Cardiac muscle cell (in vitro differentiated cells and primary cell): ENCODE measurements at places on chromosomes 1 and 21.

- DNase-seq = no peak
These were observed 569 bp downstream of the RCAN3 start for GRCh38 chr1:24503059-24503751.

- DNase-seq = no peak
These were observed 121.1 kb upstream of the SYT6 start for GRCh38 chr1:114274621-114275317.

DNA sequence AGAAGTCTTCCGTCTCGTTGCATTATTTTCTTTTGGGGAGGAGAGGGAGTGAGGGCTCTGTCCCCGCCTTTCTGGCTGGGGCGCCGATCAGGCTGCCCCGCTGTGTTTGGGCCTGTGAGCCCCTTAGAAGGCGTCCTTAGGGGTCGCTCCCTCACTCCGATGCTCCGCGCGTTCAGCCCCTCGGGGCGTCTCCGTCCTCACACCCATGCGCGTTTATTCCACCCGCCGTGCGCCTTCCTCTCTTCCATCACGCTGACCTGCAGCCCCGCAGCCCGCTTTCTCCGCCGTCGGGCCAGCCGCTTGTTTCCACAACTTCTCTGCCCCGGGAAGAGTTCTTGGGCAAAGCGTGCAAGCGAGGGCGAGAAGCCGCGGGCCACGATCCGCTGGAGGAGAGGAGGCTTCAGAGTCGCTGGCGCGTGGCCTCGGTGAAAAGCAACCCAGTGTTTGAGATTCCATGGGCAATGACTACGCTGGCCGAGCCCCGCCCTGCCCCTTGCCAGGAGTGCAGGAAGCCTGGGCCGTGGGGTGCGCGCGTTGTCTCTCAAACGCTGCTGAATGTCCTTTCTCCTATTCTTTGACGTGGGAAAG lies 27.7 kb downstream of the TRIM11 start:
- peak; percentile 29 for DNase-seq

GRCh38 chr1:29591601-29592260 lies 355.4 kb downstream of the PTPRU start:
- no peak for DNase-seq

DNA sequence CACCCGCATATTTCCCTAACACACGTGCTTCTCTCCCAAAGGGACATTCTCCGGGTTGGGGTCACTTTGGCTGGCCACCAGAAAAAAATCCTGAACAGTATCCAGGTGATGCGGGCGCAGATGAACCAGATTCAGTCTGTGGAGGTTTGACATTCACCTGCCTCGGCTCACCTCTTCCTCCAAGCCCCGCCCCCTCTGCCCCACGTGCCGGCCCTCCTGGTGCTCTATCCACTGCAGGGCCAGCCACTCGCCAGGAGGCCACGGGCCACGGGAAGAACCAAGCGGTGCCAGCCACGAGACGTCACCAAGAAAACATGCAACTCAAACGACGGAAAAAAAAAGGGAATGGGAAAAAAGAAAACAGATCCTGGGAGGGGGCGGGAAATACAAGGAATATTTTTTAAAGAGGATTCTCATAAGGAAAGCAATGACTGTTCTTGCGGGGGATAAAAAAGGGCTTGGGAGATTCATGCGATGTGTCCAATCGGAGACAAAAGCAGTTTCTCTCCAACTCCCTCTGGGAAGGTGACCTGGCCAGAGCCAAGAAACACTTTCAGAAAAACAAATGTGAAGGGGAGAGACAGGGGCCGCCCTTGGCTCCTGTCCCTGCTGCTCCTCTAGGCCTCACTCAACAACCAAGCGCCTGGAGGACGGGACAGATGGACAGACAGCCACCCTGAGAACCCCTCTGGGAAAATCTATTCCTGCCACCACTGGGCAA lies 59.1 kb downstream of the LACTBL1 start:
- no peak for DNase-seq

DNA sequence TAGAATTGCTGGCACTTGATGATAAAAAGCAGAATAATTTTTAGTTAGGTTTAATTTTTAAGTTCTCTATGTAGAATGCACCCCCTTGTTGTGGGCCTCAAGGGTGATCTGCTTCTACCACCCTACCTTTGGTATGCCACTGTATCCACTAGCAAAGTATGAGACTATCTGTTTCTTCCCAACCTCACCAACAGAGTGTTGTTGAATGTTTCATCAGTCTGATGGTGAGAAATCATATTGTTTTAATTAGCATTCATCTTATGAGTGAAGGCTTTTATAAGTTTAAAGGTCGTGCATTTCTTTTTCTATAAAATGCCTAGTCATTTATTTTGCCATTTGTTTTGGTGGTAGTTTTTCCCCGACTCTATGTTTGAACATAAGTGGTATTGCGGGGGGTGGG lies 141.0 kb downstream of the MAGI3 start:
- no peak for DNase-seq

DNA sequence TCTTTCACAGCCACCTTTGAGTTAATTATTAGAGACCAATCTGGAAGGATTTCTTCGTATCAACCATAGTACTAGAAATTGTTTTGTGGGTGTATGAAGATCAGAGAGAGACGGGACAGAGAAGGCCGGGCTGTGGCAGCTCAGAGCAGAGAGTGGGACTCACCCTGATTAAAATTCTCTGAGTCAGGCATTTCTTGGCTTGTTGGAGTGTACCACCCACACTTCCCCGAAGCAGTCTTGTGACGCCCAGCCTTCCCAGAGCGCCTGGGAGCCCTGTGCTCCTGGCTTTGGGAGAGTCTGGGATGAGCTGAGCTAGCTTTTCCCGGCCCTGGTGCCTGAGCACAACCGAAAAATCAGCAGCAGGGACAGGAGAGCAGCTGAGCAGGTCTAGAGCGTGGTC lies 19.4 kb downstream of the PLEKHM2 start:
- DNase-seq = peak; percentile 55

DNA sequence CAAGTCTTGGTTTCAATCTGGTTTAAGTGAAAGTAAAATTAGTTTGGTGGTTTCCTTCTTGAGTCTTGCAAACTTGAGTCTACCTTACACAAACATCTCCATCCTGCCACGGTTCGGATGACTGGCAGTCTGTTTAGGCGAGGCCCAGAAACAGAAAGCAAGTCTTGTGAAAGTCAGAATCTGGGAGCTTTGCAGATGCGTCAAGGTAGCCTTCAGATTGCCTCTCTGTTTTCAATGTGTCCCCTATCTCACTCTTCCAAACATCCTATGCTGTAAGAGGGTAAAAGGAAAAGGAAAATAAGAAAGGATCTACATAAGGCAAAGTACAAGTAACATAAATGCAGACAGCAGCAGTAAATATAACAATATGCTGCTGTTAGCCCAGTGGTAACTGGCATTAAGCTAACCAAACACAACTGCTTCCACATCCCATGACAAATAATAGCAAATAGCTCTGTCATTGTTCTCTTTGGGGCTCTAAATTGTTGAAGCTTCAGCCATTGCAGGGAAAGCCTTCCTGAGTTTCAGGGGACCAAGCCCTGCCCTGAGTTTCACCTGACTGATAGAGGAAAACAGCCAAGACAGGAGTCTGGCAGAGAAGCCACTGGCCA lies 26.2 kb upstream of the C1orf105 start:
- no peak for DNase-seq

GRCh38 chr1:151905070-151905442 lies 4.3 kb downstream of the THEM4 start:
- DNase-seq = peak; percentile 11

DNA sequence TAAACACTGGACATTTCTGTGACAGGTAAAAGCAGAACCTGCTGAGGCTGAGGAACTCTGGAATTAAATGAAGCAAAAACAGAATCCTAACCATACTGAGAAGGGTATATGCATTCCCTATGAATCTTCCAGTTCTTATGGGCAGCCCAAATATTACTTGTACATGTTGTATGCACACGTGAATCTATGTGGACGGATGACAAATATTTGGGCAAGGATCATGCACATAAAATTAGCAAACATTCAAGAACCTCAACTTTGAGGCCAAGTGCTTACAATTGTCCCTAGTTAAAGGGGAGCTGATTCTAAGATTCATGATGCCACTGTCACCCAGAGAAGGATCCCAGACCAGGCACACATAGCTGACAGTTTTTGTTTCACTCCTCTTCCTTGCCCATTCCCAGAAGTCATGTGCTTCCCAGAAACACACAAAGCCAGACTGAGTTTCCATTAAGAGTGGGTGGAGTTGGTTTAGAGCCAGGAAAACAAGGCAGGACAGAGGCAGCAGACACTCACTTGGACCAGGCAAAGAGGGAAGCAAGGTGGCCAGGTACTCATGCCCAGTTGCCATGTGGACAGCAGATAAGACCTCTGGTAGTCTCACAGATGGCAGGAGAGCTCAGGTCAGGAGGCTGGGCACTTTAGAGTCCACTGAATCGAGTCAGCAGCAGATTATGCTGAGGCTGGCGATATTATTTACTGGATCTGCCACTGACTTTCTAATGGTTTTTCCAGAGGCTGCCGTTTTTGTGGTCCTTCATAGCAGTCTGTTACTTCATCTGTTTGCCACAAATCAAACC lies 25.6 kb downstream of the AK2 start:
- peak; percentile 72 for DNase-seq

DNA sequence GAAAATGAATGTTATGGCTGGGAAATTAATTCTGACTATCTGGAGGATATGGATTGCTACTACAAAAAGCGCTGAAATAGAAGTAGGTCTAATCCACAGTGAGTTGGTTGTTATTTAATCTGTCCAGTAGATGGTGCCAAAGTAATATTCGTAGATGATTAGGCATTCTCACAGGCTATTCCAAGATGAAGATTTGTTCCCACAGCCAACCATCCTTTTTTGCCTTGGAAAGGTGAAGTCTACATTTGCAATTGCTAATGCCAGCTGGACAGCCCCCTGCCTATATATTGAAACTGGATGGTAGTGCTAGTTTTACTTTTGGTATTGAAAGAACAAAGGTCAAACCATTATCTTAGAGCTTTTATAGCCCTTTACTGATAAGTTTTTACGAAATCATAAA lies 43.8 kb downstream of the RBM11 start:
- DNase-seq = peak; percentile 66

GRCh38 chr1:35559317-35559944 lies 1.8 kb downstream of the NCDN start:
- no peak for DNase-seq
